Naive thymus-derived CD8-positive, alpha-beta T cell (primary cell): ENCODE measurements at places on chromosomes 4 and X. TPM values are rescaled to one million over a fixed set of nuclear protein-coding genes. Genes with fewer than 3 reads are reported as not detected.

Gene HGFAC
- not detected for total RNA-seq

Gene KIF4A
- total RNA-seq: 0.08 TPM

Gene GK2
- not detected for total RNA-seq

Gene OCIAD1
- total RNA-seq: 131 TPM

Gene WDR13
- 49.5 TPM for total RNA-seq

GRCh38 chrX:55521687-55522086, 32.0 kb upstream of the USP51 start:
- peaks cover 10% of the 10 kb centered on the region for H3K27me3 ChIP-seq
- no peak overlapping the region for H3K27ac ChIP-seq
- no peak for DNase-seq
- no peaks in the 10 kb centered on the region for H3K36me3 ChIP-seq
- peaks cover 4% of the 10 kb centered on the region for H3K4me1 ChIP-seq
- no peak overlapping the region for H3K4me3 ChIP-seq

- peaks cover 5% of the 10 kb centered on the region for H3K27me3 ChIP-seq
- H3K4me3 ChIP-seq: no peak overlapping the region
- no peak overlapping the region for H3K27ac ChIP-seq
- peaks cover 2% of the 10 kb centered on the region for H3K36me3 ChIP-seq
- H3K4me1 ChIP-seq: no peaks in the 10 kb centered on the region
Observed at GRCh38 chr4:183158062-183158461, 59.0 kb downstream of the WWC2 start.

GRCh38 chr4:87391576-87392054, 627 bp upstream of the HSD17B11 start:
- peak overlapping the region; percentile 97 for H3K27ac ChIP-seq
- H3K36me3 ChIP-seq: peaks cover 9% of the 10 kb centered on the region
- no peak for DNase-seq
- peaks cover 50% of the 10 kb centered on the region for H3K4me1 ChIP-seq
- peak overlapping the region; percentile 93 for H3K4me3 ChIP-seq

- peaks cover 15% of the 10 kb centered on the region for H3K27me3 ChIP-seq
- no peaks in the 10 kb centered on the region for H3K36me3 ChIP-seq
- no peak overlapping the region for H3K27ac ChIP-seq
- no peak for DNase-seq
- H3K4me3 ChIP-seq: no peak overlapping the region
Observed at GRCh38 chr4:76569225-76569624, 134.2 kb downstream of the SHROOM3 start.

DNA sequence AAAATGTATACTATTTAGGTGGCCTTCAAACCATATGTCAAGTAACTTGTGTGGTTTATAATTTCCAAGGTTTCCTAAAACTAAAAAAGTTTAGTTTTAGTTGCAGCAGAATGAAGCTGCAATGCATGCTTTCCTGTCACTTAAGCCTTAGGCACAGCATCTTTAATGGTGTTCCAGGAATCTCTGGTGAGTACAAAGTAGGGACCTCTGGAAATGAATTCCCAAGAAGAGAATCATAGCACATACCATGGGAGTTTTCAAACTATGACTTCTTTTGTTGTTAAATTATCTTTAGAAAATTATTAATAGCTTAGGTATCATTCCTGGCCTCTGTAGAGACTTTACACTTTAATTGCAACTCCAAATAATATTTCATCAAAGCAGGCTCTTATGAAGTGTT, 1005.9 kb upstream of the PABPC4L start:
- no peak overlapping the region for H3K4me3 ChIP-seq
- no peaks in the 10 kb centered on the region for H3K36me3 ChIP-seq
- no peak overlapping the region for H3K27ac ChIP-seq
- H3K27me3 ChIP-seq: no peaks in the 10 kb centered on the region

- H3K27ac ChIP-seq: no peak overlapping the region
- no peaks in the 10 kb centered on the region for H3K4me1 ChIP-seq
- H3K27me3 ChIP-seq: no peaks in the 10 kb centered on the region
- H3K36me3 ChIP-seq: no peaks in the 10 kb centered on the region
Observed at GRCh38 chrX:83845397-83845796, 15.5 kb upstream of the CYLC1 start.

DNA sequence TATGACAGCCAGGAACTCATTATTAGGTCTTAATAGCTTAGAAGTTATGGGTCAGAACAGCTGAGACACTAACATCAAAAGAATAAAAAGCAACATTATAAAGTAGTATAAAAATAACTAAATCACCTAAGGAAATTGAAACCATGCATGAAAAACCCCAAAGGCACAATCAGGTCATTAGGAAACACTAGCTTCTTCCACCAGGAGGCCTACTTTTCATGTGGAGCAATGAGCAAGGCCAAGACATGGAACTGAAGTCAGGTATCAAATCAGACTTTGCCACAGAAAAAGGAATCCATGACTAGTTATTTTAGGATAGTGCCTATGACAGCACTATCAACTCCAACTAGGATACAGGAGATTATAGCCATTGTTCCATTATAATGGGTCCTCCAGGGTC, 7.9 kb downstream of the HUWE1 start:
- H3K27ac ChIP-seq: no peak overlapping the region
- peak; percentile 14 for DNase-seq
- peaks cover 21% of the 10 kb centered on the region for H3K4me1 ChIP-seq
- H3K36me3 ChIP-seq: peaks cover 67% of the 10 kb centered on the region

DNA sequence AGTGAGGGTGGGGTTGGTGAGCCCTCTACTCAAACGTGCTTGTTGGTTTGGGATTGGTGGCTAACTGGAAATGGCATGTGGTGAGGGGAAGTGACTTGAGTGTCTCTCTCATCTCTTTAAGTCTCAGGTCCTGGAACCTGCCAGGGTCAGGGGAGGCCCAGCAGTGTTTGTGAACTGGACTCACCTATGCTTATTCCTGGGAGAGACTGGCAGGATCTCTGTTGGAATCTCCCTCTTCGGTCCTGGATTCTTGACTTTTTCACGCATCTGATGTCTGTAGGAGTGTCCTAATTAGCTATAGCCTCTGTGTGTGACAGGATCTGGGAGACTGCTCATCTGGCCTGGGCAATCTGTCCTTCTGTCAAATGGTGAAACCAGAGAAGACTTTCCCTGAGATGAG, 7.2 kb upstream of the EFNB1 start:
- DNase-seq: no peak
- no peak overlapping the region for H3K27ac ChIP-seq
- H3K36me3 ChIP-seq: no peaks in the 10 kb centered on the region
- H3K4me1 ChIP-seq: no peaks in the 10 kb centered on the region

- no peak overlapping the region for H3K27ac ChIP-seq
- no peak for DNase-seq
- peaks cover 2% of the 10 kb centered on the region for H3K27me3 ChIP-seq
- no peaks in the 10 kb centered on the region for H3K36me3 ChIP-seq
Observed at GRCh38 chr4:44674471-44674870, 3.7 kb upstream of the GUF1 start.

DNA sequence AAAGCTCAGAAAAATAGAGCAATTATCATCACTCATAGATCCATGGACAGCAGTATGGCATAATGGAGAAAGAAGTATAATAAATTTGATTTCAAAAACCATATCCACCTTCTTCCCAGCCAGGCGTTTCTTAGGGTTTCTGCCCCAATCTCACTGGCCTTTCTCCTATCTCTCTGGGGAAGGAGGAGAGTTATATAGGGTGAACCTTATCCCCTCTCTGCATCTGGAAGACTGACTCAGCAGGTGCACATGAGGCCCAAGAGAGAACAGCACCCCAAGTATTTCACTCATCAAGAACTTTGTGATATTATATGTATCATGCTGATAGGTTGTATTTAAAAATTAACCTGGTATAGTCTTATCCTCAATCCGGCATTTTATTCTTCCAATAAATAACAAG, 318.8 kb upstream of the RASGEF1B start:
- H3K27ac ChIP-seq: no peak overlapping the region
- DNase-seq: no peak
- peaks cover 19% of the 10 kb centered on the region for H3K4me1 ChIP-seq
- H3K27me3 ChIP-seq: no peaks in the 10 kb centered on the region
- H3K36me3 ChIP-seq: no peaks in the 10 kb centered on the region
- H3K4me3 ChIP-seq: no peak overlapping the region

- no peak overlapping the region for H3K27ac ChIP-seq
- H3K4me1 ChIP-seq: peaks cover 3% of the 10 kb centered on the region
- H3K36me3 ChIP-seq: no peaks in the 10 kb centered on the region
- DNase-seq: no peak
- no peaks in the 10 kb centered on the region for H3K27me3 ChIP-seq
- H3K4me3 ChIP-seq: no peak overlapping the region
Observed at GRCh38 chr4:9996319-9997110, 24.8 kb downstream of the SLC2A9 start.

DNA sequence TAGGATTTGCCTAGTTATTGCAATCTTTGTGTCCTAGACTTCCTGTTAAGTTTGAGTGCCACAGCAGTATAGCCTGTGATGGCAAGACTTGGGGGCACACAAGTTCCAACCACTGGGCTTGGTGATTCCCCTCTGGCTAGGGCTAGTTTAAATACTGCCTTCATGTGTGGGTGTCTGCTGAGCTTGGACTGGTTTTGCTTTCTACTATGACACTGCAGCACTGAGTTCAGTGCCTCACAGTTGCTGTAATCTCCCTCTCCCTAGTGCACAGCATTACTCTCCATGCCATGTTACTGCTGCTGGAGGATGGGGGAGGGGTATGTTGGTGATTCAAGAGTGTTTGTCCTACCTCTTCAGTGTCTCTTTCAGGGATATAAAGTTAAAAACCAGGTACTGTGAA, 379.6 kb downstream of the IL15 start:
- peaks cover 2% of the 10 kb centered on the region for H3K27me3 ChIP-seq
- H3K36me3 ChIP-seq: peaks cover 5% of the 10 kb centered on the region
- DNase-seq: no peak
- H3K27ac ChIP-seq: no peak overlapping the region

GRCh38 chr4:36187723-36188333, 56.5 kb downstream of the ARAP2 start:
- no peaks in the 10 kb centered on the region for H3K27me3 ChIP-seq
- no peak overlapping the region for H3K4me3 ChIP-seq

DNA sequence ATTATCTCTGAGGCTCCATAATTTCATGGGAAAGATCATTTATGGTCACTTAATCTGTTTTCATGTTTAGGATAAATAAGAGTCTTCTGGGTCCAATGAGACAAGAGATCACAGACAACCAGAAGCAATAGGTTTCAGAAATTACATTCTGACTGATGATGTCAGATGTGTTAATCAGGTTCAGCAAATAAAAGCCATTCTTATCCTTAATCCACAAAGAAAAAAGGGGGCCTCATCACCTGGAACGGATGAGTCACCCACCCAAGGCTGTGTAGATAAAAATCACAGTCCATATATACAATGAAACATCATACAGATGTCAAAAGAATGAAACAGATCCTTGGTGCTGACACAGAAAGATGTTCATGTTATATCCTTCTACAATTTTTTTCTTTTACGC, 36.6 kb downstream of the SYTL4 start:
- H3K4me3 ChIP-seq: no peak overlapping the region
- no peaks in the 10 kb centered on the region for H3K4me1 ChIP-seq
- no peaks in the 10 kb centered on the region for H3K36me3 ChIP-seq
- no peak for DNase-seq
